ENCODE measurements at places on chromosomes 4 and X. TPM values are rescaled to one million over a fixed set of nuclear protein-coding genes. Genes with fewer than 3 reads are reported as not detected.
A peak's percentile ranks its signal among the peaks of the same experiment; 100 is the strongest.

- H3K27ac ChIP-seq = no peak overlapping the region
- no peak overlapping the region for H3K4me3 ChIP-seq
- no peaks in the 10 kb centered on the region for H3K27me3 ChIP-seq
- H3K36me3 ChIP-seq = no peaks in the 10 kb centered on the region
- H3K4me1 ChIP-seq = peaks cover 30% of the 10 kb centered on the region
These were observed 30.0 kb downstream of the FAM9C start for GRCh38 chrX:13014111-13015096.

DNA sequence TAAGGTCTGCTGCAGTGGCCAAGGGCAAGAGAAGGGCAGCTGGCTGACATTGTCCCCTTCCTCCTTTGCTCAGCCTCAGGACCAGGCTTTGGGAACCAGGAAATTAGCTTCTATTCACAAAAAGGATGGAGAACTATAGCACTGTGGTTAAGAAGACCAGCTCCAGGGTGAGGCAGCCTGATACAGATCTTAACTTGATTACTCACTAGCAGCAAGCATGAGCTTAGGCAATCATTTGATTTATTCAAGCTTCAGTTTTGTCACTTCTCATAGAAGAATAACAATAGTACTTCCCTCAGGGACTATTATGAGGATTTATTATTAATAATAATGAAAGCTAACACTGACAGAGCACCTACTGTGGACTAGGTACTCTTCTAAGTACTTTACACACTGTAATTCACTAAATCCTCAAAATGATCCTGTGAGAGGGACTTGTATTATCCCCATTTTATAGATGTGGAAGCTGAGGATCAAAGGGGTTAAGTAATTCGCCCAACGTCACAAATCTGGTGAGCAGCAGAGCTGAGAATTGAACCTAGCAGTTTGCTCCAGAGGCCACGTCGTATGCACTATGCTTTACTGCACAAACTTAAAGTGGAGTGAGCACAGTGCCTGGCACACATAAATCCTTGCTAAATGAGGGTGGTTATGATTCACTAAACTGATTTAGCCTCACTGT lies 130.4 kb upstream of the PAK3 start:
- no peak overlapping the region for H3K27ac ChIP-seq
- DNase-seq = no peak
- H3K4me1 ChIP-seq = no peaks in the 10 kb centered on the region
- no peaks in the 10 kb centered on the region for H3K36me3 ChIP-seq

DNA sequence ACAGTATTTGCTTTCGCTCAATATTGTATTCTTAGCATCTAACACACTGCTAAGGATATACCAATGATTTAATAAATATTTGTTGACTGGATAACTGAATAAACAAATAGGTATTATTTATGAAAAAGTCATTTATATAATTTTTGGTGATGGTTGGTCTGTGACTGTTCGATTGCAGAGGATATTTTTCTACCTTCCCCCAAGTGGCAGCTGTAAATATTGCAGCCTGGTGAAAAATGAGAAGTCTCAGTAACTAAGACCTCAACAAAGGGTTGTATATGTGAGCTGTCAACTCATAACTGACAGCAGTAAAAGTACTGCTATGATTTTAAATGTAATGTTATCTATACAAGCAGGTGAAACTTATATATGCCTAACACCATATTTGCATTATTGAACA lies 36.0 kb downstream of the HTR2C start:
- no peak for DNase-seq
- no peaks in the 10 kb centered on the region for H3K27me3 ChIP-seq
- no peaks in the 10 kb centered on the region for H3K36me3 ChIP-seq
- H3K27ac ChIP-seq = no peak overlapping the region
- no peak overlapping the region for H3K4me3 ChIP-seq
- no peaks in the 10 kb centered on the region for H3K4me1 ChIP-seq

DNA sequence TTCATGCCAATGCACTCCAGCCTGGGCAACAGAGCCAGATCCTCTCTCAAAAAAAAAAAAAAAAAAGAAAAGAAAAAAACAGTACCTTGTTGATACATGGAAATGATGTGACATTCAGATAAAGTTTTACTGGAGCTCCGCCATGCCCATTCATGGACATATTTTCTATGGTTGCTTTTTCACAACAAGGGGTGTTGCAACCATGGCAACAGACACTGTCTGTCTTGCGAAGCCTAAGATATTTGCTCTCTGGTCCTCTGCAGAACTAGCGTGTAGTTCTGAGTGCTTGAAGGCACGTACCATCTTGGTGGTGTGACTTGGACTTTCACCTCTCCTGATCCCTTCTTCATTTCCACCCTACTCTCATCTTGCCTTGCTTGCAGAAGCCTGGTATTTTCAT lies 53.2 kb downstream of the TBL1X start:
- H3K4me3 ChIP-seq = no peak overlapping the region
- no peaks in the 10 kb centered on the region for H3K36me3 ChIP-seq
- H3K27ac ChIP-seq = no peak overlapping the region
- no peak for DNase-seq
- peaks cover 20% of the 10 kb centered on the region for H3K4me1 ChIP-seq

GRCh38 chrX:119190091-119190681 lies 45.9 kb upstream of the PGRMC1 start:
- H3K4me3 ChIP-seq = no peak overlapping the region
- no peak overlapping the region for H3K27ac ChIP-seq
- peaks cover 5% of the 10 kb centered on the region for H3K4me1 ChIP-seq
- H3K27me3 ChIP-seq = peaks cover 23% of the 10 kb centered on the region
- DNase-seq = no peak
- H3K36me3 ChIP-seq = no peaks in the 10 kb centered on the region

- no peaks in the 10 kb centered on the region for H3K36me3 ChIP-seq
- H3K27me3 ChIP-seq = no peaks in the 10 kb centered on the region
- H3K27ac ChIP-seq = no peak overlapping the region
- H3K4me3 ChIP-seq = no peak overlapping the region
These were observed 220.4 kb upstream of the AGTR2 start for GRCh38 chrX:115949900-115950822.

DNA sequence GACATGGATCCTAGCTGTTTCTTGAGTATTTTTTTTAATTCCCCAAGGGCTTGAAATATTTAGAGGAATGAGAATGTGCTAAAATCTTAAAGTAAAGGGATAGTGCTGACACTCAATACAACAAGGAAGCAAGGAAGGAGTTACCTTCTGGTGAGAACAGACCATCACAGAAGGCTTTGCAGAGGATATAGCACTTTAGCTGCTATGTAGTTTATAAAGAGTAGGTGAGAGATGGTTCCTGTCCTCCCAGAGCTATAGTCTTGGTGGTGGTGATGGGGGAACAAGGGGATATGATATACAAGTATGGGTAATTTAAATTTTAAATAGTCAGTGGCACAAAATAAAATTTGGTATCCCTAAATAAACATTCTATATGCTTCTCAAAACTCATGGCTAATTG lies 47.6 kb downstream of the MTHFD2L start:
- H3K36me3 ChIP-seq = peaks cover 5% of the 10 kb centered on the region
- peaks cover 46% of the 10 kb centered on the region for H3K4me1 ChIP-seq
- no peaks in the 10 kb centered on the region for H3K27me3 ChIP-seq
- H3K4me3 ChIP-seq = peak overlapping the region; percentile 79
- peak overlapping the region; percentile 77 for H3K27ac ChIP-seq
- no peak for DNase-seq

DNA sequence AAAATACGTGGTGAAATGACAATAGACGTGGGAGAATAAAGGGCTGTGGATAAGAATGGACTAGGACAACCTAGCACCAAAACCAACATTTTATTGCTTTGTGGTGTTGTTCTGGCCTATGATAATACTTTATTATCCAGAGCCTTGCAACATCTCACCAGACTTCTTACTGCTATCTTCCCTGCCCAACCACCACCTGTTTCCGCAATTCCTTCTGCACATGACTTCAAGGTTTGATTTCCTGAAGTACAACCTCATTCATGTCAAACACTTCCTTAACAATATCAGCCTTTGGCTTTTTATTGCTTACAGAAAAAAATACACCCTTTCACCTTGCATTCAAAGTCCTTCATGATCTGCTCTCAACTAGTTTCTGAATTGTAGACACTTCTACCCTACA lies 84.8 kb downstream of the RTL3 start:
- H3K36me3 ChIP-seq = no peaks in the 10 kb centered on the region
- H3K4me3 ChIP-seq = no peak overlapping the region
- H3K4me1 ChIP-seq = no peaks in the 10 kb centered on the region

DNA sequence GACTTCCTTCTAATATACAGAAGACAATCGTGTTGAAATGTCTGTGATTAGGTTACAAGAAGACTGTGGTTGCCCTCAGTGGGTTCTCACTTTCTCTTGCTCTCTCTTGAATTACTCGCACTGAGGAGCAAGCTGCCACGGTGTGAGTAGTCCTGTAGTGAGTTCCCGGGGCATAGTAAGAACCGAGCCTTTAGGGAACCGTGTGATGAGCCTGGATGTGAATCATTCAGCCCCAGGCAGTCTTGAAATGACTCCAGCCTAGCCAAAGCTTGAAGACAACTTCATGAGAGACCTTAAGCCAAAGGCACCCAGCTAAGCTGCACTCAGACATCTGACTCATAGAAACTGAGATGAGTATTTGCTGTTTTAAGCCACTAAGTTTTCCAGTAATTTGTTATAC lies 292.7 kb downstream of the SPOCK3 start:
- no peaks in the 10 kb centered on the region for H3K27me3 ChIP-seq
- no peak for DNase-seq
- H3K4me3 ChIP-seq = no peak overlapping the region
- no peak overlapping the region for H3K27ac ChIP-seq
- H3K4me1 ChIP-seq = no peaks in the 10 kb centered on the region

- H3K4me1 ChIP-seq = peaks cover 23% of the 10 kb centered on the region
- no peak overlapping the region for H3K4me3 ChIP-seq
These were observed 108.6 kb downstream of the RTL5 start for GRCh38 chrX:72023071-72023470.

DNA sequence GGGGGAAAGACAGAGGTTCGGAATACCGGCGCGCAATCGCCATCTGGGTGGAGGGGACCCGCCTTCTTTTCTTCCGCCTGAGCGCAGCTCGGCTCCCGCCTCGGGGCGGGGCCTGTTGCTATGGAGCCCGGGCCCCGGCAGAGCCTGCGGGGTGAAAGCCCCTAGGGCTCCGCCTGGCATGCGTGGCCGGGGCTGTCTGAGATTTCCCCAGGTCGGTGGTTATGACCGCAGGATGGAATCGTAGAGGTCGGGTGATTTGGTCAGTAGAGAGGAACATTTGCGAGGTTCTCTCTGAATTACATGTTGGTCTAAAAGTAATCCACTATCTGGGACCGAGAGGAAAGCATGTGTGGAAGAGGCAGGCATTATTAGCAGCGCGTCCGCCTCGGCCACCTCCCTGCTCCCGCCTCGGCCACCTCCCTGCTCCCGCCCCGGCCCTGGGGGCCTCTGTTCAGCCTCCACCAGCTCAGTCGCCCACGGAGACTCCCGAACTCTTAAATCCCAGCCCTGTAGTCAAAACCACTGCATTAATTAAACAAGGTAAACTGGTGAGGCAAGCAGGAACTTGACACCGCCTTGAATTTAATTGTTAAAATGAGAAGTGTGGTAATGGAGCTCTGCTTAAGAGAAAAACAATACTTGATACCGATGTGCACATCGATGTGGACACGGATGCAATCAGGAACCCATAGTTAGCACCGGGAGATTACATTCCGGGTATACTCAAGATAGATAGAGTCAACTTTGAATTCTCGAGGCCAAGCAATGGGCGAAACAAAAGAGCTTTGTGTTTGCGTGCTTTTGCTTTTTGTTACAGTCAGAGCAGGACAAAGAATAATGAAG lies 45.2 kb downstream of the TRIM2 start:
- no peaks in the 10 kb centered on the region for H3K27me3 ChIP-seq
- peak overlapping the region; percentile 94 for H3K4me3 ChIP-seq
- H3K36me3 ChIP-seq = no peaks in the 10 kb centered on the region
- H3K4me1 ChIP-seq = peaks cover 26% of the 10 kb centered on the region
- peak overlapping the region; percentile 96 for H3K27ac ChIP-seq
- peak; percentile 57 for DNase-seq

DNA sequence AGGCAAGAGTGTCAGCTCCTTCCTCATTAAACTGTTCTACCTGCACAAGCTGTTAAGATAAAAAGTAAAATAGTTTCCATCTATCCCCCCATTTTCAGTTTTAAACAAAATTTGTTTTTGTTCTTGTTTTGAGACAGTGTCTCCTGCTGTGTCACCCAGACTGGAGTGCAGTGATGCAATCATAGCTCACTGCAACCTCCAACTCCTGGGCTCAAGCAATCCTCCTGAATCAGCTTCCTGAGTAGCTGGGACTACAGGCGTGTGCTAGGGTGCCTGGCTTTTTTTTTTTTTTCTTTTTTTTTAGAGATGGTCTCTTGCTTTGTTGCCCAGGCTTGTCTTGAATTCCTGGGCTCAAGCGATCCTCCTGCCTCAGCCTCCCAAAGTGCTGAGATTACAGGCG lies 105.4 kb downstream of the HS6ST2 start:
- no peak overlapping the region for H3K4me3 ChIP-seq
- H3K36me3 ChIP-seq = no peaks in the 10 kb centered on the region
- H3K27me3 ChIP-seq = no peaks in the 10 kb centered on the region
- no peaks in the 10 kb centered on the region for H3K4me1 ChIP-seq
- DNase-seq = no peak

DNA sequence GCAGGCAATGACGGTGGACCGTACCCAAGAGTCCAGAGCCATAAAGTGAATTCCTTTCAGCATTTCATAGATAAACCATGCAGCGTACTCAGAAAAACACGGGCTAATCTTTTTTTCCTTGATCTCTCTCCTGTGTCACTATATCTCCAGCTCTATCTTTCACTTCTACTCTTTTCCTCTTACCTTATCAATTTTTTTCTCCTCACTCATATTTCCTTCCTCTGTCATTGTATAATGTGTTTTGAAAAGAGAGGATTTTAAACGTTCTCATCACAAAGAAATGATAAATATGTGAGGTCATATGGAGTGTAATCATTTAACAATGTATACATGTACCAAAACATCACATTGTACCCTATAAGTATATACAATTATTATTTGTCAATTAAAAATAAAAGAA lies 176.5 kb downstream of the CPE start:
- no peak overlapping the region for H3K27ac ChIP-seq
- H3K27me3 ChIP-seq = peaks cover 2% of the 10 kb centered on the region
- DNase-seq = no peak
- no peaks in the 10 kb centered on the region for H3K36me3 ChIP-seq
- no peak overlapping the region for H3K4me3 ChIP-seq
- no peaks in the 10 kb centered on the region for H3K4me1 ChIP-seq

SLC49A3 gene
- 0.48 TPM for total RNA-seq

Data from HFFc6 (cell line).